Activated naive CD4-positive, alpha-beta T cell treated with Interleukin-2 at 50 U/mL for 16 hours (primary cell): ENCODE measurements at places on chromosomes 2 and 18.

GRCh38 chr2:173148520-173148919 lies 72.9 kb downstream of the MAP3K20 start:
- DNase-seq, result no peak

GRCh38 chr2:223674998-223675609 lies 72.9 kb upstream of the SCG2 start:
- DNase-seq, result no peak

- no peak for DNase-seq
Measured at GRCh38 chr2:205001300-205001966, 456.2 kb downstream of the PARD3B start.

DNA sequence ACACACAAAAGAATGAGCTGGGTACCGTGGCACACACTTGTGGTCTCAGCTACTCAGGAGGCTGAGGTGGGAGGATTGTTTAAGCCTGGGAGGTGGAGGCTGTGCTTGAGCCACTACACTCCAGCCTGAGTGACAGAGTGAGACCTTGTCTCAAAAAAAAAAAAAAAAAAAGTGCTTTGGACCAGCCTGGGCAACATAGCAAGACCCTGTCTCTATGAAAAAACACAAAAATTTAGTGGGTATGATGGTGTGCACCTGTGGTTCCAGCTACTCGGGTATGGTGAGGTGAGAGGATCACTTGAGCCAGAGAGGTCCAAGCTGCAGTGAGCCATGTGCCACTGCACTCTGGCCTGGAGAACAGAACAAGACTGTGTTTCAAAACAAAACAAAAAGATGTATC lies 10.4 kb downstream of the ZNF512 start:
- no peak for DNase-seq

GRCh38 chr2:8576525-8577167 lies 105.2 kb upstream of the ID2 start:
- peak; percentile 47 for DNase-seq

DNA sequence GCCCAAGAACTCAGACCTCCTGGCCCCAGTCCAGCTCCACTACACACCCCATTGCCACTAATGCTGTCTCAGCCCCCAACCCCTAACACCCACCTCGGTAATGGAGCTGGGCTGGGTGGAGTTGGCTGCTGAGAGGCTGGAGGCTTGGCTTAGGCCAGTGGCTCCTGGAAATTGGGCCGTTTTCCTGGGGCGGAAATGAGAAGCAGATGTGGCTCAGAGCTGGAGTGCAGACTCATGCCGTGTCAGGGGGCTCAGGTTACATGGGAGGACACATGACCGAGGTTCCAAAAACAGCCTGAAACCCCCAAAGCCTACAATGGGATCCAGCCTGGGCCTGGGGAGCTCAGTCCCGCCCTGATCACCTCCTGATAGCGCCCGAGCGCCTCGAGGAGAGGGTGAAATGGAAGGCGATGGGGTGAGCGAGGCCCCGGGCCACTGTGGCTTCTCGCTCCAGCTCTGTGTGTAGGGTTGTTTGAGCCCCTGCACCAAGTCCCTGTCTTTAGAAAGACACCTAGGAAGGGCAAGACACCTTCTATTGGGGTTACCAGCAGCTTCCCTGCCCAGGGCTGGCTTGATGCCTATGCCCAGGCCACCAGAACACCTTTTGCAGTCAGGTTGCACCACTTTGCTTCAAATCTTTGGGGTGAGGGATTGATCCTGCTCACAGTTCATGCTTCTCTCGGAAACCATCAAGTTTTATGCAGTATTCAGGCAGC lies 175.7 kb upstream of the HAAO start:
- no peak for DNase-seq

- no peak for DNase-seq
Measured at GRCh38 chr2:217192366-217192765, 332.5 kb upstream of the TNP1 start.

- DNase-seq, result no peak
Measured at GRCh38 chr2:2183176-2183575, 147.9 kb downstream of the MYT1L start.

- no peak for DNase-seq
Measured at GRCh38 chr2:20115902-20116301, 64.5 kb upstream of the LAPTM4A start.

- no peak for DNase-seq
Measured at GRCh38 chr2:15935189-15935588, 5.2 kb upstream of the MYCN start.

- no peak for DNase-seq
Measured at GRCh38 chr2:99084256-99084655, 57.3 kb upstream of the C2orf15 start.

- DNase-seq, result no peak
Measured at GRCh38 chr2:9675415-9676351, 44.9 kb upstream of the YWHAQ start.

- no peak for DNase-seq
Measured at GRCh38 chr18:33161131-33161530, 279.4 kb downstream of the CCDC178 start.

DNA sequence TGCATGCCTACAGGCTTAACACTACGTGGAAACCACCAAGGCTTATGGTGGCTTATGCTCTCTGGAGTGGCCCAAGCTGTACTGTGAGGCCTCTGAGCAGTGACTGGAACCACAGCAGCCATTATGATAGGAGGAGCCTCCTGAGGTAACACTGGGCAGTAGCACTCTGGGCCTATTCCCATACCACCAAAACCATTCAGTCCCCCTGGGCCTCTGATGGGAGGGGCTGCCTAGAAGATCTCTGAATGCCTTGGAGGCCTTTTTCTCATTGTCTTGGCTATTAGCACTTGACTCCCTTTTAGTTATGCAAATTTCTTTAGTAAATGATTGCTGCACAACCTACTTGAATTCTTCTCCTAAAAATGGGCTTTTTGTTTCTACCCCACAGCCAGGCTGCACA lies 985.0 kb downstream of the DPP10 start:
- no peak for DNase-seq

DNA sequence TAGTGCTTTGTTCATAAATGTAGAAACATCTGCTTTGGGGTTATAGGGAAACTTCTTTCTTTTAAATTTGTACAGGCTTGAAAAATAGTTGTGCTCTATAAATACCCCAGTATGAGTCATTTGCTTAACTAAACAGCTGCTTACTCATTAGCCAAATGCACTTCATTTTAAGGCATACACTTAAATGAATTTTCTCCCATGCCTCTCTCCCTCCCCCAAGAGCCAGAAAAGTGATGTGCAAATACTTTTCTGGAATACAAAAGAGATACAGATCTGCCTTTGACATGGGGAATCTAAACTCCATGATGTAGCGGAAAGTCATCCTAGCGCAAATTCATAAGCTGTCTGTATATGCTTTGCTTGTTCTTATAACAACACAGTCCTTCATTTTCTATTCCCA lies 469.4 kb downstream of the DLGAP1 start:
- DNase-seq, result no peak

- peak; percentile 50 for DNase-seq
Measured at GRCh38 chr2:127641846-127642507, 4.0 kb upstream of the GPR17 start.

GRCh38 chr18:54916507-54916906 lies 42.8 kb downstream of the CCDC68 start:
- no peak for DNase-seq

- peak; percentile 8 for DNase-seq
Measured at GRCh38 chr2:27581417-27582128, 1.3 kb upstream of the ZNF512 start.

DNA sequence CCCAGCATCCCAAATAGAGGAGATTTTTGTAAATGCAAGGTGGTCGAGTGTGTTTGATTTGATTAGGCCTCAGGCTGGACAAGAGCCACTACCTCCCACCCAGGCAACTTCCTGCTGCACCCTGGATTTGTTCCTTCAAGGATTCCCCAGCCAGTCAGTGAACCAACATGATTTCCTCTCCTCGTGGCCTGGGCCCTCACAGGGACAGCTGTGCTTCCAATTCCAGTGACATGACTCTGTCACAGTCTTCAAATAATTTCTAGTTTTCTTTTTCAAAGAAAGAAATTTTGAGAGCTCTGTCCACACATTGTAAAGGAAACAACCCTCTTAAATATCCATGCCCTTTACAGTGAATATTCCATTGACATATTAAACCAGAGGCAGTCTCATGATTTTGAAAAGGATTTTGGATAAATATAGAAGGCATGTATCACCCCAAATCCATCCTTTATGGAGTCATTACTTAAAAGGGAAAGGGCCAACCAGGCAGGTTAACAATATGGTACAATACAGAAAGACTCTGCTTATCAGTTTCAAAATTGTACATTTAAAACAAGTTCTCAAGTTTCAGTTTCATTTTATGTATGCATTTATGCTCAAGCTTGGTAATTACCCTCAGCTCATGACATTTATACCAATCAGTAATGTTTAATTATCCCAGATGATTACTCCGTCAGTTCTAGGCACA lies 121.3 kb upstream of the FOSL2 start:
- DNase-seq, result no peak

- DNase-seq, result no peak
Measured at GRCh38 chr2:18980786-18981430, 377.5 kb downstream of the OSR1 start.

GRCh38 chr2:198232281-198232680 lies 427.9 kb downstream of the PLCL1 start:
- no peak for DNase-seq

- DNase-seq, result no peak
Measured at GRCh38 chr2:8552293-8552801, 129.5 kb upstream of the ID2 start.

- no peak for DNase-seq
Measured at GRCh38 chr2:46200100-46200690, 97.0 kb upstream of the EPAS1 start.

DNA sequence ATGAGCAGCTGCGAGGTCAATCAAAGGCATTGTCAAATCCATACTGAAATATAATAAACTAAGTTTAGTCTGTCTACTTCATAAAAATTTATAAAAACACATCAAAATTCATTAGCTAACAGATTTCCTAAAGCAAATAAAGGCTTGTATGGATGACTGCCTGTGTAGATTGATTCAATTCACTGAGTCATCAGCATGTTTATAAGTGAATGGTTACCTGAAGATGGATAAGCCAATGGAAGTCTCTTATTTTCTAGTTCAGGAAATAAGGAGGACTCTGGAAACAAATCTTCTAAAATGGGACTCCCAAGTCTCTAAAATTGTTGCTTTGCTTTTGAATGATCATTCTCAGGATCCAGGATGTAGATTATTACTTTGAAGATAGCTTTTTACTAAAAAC lies 57.0 kb upstream of the HNRNPA3 start:
- no peak for DNase-seq
